Ureter (tissue), 1 donor: ENCODE measurements at places on chromosomes 4 and X.

GRCh38 chrX:23904096-23904495 is 3.6 kb downstream of the APOO start:
- DNase-seq: no peak

DNA sequence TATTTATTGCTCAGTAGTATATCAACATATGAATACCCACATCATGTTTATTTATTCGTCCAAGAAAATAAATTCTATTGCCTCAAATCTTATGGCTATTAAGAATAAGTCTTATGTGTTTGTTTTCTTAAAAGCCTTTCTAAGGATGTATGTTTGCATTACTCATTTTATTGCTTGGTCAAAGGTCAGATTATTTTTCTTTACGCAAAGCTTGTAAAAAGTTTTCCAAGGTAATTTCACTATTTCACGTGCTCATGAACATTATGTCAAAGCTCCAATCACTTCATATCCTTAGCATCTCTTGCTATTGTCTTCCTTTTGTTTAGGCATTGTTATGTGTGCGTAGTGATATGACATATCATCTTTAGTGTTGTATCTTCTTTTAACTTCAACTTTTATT is 258.5 kb upstream of the FSTL5 start:
- DNase-seq: no peak

DNA sequence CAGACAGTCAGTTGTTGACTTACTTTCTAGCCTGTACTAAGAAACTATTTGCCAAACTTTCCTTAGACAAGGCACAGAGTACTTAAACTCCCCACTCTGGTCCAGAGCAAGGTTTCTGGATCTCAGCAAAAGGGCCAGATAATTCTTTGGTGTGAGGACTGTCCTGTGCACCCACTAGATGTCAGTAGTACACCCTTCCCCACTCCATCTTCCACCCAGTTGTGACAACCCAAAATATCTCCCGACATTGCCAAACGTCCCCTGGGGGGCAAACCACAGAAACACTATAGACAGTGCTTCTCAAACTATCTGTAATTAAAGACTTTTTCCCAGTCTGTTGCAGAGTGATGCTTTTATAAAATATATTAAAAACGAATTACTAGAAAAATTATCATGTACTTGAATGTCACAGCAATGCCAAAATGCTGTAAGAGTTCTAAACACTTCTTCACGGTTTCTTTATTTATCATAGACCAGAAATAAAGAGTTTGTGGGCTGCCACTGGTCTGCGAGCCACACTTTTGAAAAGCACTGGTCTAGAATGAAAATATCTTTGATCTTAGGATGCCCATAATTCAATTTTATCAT is 203.5 kb downstream of the PRDM5 start:
- DNase-seq: no peak

- DNase-seq: no peak
Measured at GRCh38 chrX:153378607-153379006, 22.5 kb downstream of the PNMA6E start.

- DNase-seq: no peak
Measured at GRCh38 chr4:54526560-54526959, 131.2 kb upstream of the KIT start.

DNA sequence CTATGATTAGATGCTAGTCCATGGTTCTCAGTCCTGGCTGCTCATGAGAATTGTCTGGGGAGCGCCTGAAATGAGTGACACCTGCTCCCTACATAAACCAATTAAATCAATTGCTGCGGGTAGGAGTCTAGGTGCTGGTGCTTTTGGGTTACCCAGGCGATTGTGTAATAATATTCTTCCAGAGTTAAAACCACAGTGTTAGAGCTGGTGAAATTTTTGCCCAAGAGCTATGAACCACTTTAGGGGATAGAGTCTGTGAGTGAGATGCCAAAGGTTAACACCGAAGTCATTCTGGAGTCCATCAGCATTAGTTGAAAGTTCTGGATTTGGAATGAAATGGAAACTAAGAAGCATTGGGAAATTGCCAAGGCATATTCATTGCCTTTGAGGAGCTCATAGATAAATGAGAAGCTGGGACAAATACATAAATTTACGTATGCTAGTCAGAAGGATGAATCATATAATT is 15.3 kb downstream of the PDK3 start:
- DNase-seq: no peak
